ENCODE measurements at places on chromosomes 5 and 9. TPM values are rescaled to one million over a fixed set of nuclear protein-coding genes. Genes with fewer than 3 reads are reported as not detected.

DNA sequence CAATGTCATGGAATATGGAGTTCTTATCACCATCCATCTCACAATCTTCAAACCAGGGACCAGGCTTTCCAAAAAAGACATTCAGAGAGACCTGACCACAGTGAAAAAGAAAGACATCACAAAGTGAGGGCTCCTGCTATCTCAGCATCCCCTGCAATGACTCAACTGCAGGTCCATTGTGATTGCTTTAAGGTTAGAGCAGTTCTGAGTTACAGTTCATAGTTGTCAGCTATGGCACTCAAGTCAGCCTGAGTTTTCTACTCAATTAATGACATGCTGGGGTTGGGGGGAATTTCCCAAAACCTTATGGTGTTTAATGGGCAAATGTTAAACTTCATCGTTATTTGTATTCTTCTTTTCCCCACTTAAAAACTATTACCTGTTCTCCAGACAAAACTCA, 58.9 kb downstream of the CEMIP2 start:
- no peak for DNase-seq

DNA sequence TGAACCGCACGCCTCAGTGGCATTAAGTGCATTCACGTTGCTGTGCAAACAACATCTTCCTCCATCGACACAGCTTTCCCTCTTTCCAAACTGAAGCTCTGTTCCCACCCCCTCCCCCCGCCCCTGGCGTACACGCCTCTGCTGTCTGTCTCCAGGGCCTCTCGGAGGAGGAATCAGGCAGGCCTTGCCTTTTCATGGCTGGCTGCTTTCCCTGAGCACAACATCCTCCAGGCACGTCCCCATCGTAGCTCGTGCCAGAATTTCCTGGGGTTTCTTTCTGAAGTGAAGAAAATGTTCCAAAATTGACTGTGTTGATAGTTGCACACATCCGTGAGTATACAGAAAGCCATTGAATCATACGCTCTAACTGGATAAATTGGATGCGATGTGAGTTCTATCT, 22.3 kb upstream of the TMEM250 start:
- no peak for DNase-seq

CXCL14 gene
- polyA plus RNA-seq: 28.9 TPM

NOL6 gene
- polyA plus RNA-seq: 26.4 TPM

DNA sequence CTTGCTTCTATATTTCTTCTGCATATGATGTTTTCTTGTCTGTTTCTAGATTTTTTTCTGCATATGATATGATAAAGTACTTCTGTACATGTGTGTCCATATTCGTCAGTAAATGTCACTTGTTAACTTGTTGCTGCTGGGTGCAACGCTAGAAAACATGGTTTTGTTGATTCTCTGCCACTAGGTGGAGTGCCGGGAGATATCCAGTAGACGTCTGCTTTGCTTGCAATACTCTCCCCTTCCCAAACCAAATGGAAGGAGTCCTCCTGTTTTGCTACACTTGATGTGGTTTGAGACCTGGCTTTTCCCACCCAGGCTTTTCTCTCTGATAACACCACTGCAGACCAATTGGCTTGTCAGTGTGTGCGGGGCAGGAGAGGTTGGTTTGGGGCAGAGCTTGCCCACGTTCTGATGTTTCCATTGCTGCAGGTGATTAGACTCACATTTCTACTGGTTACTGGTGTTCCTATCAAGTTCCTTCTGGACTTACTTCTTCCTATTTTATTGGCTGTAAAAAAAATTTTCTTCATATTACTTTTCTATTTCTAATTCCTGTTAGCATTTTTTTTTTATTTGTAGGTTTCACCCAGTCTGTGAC, 900.0 kb upstream of the CDH10 start:
- DNase-seq: no peak
